Neuronal stem cell (in vitro differentiated cells): ENCODE measurements at places on chromosomes 5 and 9.

GRCh38 chr9:116464987-116465571 is 222.0 kb upstream of the TRIM32 start:
- DNase-seq: peak; percentile 37

GRCh38 chr5:124342986-124343385 is 403.5 kb downstream of the ZNF608 start:
- no peak for DNase-seq

DNA sequence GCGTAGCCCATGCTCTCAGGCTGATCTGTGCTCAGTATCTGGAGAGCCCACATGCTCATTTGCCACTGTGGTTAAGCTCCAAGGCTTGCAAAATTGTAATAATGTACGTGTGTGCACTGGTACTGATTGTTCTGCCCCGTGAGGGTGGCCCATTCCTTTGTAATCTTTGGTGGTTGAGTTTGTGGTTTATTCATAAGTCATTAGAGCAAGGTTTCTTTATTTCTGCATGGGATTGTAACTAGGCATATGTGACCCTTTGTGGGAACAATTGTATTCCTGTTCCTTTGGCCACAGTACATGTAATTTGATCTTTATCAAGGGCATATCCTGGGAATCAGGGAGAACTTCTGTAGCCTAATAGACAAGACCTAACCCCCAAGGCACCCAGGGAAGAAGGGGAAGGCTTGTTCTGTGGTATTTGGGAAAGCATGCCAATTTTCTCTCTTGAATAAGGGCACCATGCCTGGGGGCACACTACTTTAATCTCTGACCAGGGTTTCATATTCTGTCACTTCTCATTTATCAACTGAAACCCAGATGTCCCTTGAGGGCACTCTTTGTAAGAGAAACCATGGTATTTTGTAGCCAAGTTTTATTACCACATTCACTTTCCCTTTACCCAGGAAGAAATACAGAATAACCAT is 74.6 kb downstream of the NPR3 start:
- no peak for DNase-seq

DNA sequence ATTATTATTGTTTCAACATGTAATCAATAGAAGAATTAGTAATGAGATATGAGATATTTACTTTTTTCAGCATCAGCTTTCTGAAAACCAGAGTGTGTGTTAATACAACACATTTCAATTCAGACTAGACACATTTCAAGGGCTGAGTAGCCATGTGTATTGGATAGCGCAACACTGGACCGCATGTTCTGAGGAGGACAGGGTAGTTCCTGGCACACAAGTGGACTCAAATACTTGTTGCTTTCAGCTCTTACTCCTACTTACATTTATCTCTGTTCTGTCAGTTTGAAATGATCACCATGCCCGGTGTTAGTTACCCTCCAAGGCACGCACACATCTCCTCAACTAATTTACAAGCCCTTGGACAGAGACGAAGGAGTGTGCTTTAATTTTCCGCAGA is 126.6 kb downstream of the SLC24A2 start:
- no peak for DNase-seq

GRCh38 chr5:81121836-81122630 is 111.1 kb upstream of the CKMT2 start:
- DNase-seq: no peak

DNA sequence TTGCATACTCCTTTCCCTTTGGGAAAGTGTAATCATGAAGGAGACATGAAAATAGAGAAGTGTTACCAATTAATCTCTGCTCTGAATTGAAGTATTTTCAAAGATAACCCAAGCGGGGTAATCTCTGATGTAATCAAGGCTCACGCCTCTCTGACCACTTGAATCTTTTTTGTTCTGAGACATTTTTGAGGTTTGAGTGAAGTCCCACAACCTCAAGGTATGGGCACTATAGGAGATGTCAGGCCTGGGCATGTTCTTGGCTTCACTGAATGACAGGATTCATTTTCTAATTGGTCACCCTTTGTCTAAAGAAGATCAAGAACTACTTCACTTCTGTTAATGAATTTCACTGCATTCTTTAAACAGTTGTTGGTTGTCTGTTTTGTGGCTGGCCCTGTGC is 23.7 kb downstream of the ENHO start:
- DNase-seq: no peak

DNA sequence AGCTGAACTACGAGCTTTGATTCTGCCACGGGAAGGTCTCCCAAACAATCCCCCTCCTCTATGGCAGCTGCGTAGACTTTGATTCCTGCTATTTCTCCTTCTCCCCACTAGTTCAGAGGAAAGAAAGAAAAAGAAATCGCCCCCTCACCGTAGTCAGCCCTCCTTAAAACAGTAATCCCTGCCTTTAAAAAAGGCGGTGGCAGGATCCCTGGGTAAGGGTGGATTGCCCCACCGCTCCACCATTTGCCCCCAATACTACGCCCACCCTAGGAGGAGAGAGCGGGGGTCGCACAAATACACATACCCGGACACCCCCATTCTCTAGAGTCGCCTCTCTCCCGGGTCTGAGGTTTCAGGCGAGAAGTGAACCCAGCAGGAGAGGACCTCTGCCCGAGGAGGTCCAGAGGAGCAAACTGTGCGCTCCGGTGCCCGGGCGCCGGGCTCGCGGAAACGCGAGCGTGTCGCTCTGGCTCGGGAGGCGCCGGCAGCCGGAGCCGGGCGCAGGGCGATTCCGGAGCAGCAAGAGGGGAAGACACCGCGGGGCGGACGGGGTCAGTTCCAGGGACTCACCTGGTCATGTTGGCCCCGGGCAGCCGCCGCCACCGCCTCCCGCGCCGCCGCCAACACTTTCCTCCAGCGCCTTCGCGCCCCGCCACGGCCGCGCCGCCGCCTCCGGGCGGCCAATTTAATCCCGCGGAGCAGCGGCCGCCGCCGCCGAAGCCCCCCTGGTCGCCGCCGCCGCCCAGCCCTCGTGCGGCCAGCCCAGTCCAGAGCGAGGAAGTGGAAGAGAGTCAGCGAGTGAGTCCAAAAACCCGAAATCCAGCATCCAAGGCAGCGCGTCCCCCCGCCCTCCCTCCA is 1057.7 kb upstream of the DMAC1 start:
- DNase-seq: no peak

DNA sequence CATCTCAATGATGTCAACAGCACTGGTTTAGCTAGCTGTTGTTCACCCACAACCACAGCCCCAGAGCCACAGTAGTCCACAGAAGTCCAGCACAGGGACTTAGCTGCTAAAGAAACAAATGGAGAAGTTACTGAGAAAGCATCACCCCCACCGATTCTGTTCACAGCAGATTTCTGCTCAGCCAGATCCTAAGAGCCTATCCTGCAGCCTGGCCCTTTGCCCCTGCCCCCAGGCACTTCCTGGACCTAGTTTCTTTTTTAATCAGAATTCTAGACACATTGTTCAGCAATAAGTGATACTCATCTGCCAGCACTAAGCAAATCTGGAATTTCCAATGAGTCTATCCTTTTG is 7.4 kb downstream of the B4GALT1 start:
- no peak for DNase-seq

GRCh38 chr9:91992461-91993041 is 42.5 kb upstream of the ROR2 start:
- DNase-seq: no peak

DNA sequence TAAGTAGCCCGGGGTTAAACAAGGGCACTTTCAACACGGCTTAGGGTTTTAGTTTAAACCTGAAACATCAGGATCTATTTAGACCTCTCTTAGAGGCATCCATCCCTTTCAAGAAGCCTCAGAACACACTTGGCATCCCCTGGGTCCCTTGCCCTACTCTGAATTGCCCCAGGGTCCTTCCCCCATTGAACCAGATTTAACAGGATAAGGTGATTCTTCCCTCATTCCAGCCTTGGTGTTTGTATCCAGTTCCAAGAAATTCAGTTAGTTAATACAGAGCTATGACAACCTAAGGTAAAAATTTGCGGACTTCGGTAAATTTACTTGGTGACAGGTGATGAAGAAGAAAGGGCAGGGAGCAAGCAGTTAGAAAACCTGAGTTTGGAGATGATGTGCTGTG is 35.8 kb upstream of the GLIS3 start:
- DNase-seq: no peak

- no peak for DNase-seq
These were observed 441.5 kb downstream of the RASEF start for GRCh38 chr9:82621447-82621846.

- DNase-seq: no peak
These were observed 24.7 kb downstream of the BTF3 start for GRCh38 chr5:73522989-73523388.

- no peak for DNase-seq
These were observed 144.7 kb downstream of the APBA1 start for GRCh38 chr9:69527454-69527853.

- DNase-seq: no peak
These were observed 20.9 kb downstream of the CCNJL start for GRCh38 chr5:160291467-160291866.

GRCh38 chr5:83846624-83847350 is 126.1 kb upstream of the HAPLN1 start:
- DNase-seq: no peak

GRCh38 chr5:80916676-80917075 is 43.5 kb upstream of the RASGRF2 start:
- DNase-seq: no peak

GRCh38 chr5:107248066-107248695 is 422.6 kb downstream of the EFNA5 start:
- DNase-seq: peak; percentile 48

DNA sequence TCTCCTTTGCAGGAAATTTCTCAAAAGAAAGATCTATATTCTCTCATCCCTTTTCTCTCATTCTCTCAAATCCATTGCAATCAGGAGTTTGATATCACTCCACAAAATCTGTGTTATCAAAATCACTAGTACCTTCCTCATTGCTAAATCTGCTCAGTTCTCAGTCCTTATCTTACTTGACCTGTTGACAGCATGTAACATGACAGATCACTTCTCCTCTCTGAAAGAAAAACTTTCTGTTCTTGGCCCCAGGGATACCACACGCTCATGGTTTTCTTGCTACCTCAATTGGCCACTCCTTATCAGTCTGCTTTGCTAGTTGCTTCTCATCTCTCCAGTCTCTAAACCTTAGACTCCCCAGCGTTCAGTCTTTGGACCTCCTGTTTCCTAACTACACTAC is 22.1 kb downstream of the SRP19 start:
- no peak for DNase-seq

GRCh38 chr9:5015934-5016333 is 30.9 kb downstream of the JAK2 start:
- DNase-seq: no peak

- no peak for DNase-seq
These were observed 438.7 kb downstream of the NTRK2 start for GRCh38 chr9:85108229-85108628.

DNA sequence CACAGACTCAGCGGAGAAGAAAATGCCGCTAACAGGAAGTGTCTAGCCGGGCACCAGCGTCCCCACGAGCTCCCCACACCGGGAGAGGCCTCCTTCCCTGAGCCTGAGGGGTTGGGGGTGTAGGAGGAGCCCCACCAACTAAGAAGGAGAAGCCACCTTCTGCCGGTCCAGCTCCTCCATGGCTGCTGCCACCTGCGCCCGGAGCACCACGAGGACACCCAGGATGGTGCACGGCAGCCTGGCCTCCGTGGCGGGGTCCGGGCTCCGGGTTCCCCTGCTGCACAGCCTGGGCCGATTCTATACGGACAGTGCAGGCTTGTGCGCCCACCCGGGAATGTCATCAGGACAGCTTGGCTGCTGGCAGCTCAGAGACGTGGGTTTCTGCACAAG is 297 bp downstream of the LCN8 start:
- no peak for DNase-seq

GRCh38 chr5:17277907-17278306 is 60.5 kb downstream of the BASP1 start:
- DNase-seq: no peak

DNA sequence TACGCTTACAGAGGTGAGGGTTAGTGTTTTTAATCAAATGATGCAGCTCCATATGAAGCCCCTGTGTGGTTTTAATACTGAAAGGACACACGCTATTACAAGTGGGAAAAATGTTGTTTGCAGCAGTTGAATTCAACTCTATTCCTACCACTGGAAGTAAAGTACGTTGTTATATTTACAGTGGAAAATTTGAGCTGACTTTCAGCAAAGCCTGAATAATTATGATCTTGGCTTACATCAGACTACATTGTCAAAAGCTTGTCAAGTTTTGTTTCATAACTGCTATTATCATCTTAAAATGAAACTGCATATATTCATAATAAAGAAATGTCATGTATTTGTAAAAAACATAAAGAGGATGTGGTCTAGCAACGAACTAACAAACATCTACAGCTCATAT is 818.5 kb downstream of the SEMA5A start:
- no peak for DNase-seq

- no peak for DNase-seq
These were observed 27.7 kb downstream of the UBLCP1 start for GRCh38 chr5:159290741-159291140.

DNA sequence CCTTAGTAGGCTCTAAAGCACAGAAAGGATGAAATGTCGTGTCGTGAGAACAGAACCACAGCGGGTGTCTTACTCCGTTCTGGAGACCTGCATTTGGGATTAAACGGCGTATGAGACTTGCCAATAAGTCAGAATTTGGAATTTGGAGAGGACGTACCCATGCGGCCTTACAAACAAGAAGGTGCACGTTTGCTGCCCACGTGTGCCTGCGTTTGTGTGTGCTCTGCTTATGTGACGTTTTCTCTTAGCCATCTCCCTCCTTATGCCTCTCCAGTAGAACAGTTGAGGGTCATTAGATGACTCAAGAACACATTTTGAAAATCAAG is 171.6 kb upstream of the OTULINL start:
- DNase-seq: no peak

DNA sequence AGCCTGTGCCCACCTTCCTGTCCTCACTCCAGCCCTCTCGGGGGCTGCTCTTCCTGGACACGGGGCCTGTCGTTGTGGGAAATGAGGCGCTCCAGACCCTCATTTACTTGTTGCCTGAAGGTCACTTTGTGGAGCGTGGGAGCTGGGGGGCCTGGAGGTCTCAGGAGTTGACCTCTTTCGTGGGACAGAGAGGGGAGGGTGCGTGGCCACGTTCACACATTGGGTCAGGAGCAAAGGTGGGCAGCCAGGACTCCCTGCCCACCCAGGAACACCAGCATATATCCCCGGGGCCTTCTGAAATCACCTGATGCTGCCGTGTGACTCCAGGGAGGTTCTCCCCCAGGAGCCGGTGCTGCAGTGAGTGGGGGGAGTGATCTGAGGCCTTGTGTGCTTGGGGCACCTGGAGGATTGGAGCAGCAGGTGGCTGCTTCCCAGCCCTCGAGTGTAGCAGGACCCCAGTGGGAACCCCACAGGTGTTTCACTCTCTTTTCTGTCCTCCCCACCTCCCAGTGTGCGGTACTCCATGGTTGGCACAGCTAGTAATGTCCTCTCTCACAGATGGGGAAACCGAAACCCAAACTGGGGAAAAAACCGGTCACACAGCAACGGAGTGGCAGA is 20.3 kb downstream of the NCS1 start:
- no peak for DNase-seq

- no peak for DNase-seq
These were observed 99.3 kb downstream of the AMBP start for GRCh38 chr9:113978725-113979342.

DNA sequence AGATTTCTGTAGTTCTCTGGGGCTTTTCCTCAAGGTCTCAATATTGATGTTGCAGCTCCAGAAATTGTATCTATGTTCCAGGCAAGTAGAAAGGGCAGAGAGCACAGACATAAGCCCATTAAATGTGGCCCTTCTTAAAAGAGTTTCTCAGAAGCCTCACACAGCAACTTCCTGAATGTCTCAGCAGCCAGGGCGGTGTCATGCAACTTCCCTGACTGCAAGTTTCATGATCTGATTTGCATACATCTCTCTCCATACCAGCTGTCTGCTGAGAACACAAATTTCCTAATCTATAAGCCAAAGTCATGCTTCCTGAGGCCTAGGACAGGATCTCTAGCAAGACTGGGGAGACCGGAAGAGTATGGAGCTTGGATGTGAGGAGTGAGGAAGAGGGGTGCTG is 13.0 kb downstream of the RGS7BP start:
- DNase-seq: no peak
